ENCODE measurements at places on chromosomes 11 and 22. TPM values are rescaled to one million over a fixed set of nuclear protein-coding genes. Genes with fewer than 3 reads are reported as not detected.

MISFA gene
- total RNA-seq: 3.7 TPM

EFCAB6 gene
- total RNA-seq: 1.7 TPM

CLDN5 gene
- 11.1 TPM for total RNA-seq

DNA sequence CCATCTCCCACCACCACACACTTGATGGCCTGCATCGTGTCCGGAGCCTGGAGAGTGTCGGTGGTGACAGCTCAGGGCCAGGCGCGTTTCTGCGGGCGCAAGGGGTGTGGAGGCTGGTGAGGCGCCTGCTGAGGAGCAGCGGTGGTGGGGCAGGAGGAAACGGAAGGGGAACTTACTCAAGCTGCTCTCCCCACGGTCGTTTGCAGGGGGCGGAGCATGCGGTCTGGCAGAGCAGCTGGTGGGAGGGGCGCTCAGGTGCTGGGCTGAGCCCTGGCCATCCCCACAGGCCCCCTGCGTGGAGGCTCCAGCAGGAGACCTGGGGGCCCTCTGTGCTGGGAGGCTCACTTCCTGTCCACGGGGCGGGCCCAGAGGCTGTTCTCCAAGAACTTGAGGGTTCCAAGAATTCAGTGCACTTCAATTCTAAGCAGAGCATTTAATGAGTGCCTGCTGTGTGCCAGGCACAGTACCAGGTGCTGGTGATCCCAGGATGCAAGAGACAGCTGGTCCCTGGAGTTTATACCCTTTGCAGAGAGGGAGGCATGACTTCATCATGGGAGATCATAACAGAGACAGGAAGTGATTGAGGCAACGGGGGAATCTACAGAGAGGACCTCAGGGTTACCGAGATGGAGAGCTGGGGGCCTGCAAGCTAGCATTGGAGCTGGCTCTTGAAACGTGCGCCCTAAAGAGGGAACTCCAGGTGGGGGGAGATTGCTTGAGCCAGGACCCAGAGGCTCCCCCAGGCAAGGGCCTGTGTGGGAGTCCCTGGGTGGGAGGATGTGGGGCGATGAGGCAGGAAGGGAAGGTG lies at the start of gene RAC2:
TSS of gene RAC2 (minus strand) at position 156 of the 808 bp plus-strand sequence. CDS start at position 35, 121 bp downstream.
- DNase-seq: no peak

GRCh38 chr11:62569611-62570010 lies 4.1 kb downstream of the EEF1G start:
- no peak for DNase-seq

DNA sequence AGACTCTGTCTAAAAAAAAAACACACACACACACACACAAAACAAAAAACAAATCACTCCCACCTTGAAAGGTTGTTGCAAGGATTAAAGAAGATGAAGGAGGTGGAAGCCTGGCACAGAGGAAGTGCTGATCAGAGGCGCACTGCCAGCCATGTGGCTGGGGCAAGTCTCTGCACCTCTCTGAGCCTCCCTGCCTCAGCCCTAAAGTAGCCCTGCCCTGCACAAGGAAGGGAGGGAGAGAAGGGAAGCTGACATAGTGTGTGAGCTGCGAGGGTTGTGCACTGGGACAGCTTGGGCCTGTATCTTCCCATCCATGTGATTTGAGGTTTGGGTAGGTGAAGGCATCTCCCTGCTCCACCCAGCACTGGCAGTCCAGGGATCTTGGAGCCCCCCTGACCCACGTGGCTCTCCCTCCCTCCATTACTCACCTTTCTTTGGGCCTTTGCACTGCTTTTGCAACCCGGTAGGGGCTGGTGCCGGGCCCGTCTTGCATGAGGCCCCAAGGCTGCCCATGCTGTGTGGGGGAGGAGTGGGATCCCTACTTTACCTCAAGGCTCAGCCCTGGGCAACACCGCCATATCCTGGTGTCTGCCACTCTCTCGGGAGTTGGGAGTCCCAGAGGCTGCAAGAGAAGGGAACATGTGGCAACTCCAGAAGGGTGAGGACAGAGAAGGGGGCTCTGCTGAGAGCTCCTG lies 30.5 kb downstream of the IFT27 start:
- no peak for DNase-seq

DNA sequence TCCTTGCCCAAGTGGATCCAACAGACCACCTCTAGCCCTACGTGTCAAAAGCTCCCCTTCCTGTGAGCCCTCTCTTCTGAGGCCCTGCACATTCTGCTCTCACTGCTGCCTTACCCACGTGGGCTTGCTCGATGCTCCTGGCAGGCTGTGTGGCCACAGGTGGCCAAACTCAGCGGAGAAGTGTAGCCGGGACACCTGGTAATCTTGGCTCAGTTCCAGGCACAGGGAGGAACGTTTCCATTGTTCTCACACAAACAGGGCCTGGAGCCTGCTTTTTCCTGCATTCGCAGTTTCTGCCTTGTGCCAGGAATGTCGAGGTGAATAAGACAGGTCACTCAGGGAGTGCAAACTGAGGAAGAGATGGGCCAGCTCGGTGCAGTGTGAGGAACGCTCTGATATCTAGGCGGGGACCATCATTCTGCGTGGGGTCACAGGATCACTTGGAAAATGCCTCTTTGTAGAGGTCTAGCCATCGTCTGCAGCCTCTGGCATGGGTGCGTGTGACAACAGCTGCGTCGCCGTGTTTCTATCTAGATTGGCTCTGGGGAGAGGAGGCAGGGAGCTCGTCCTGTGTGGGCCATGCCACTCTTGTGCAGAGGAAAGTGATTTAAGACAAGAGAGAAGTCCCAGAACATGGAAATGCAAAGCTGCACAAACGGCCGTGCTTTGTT lies 127.6 kb upstream of the PARVA start:
- no peak for DNase-seq

- DNase-seq: no peak
Observed at GRCh38 chr11:14021738-14022137, 59.2 kb downstream of the SPON1 start.

DNA sequence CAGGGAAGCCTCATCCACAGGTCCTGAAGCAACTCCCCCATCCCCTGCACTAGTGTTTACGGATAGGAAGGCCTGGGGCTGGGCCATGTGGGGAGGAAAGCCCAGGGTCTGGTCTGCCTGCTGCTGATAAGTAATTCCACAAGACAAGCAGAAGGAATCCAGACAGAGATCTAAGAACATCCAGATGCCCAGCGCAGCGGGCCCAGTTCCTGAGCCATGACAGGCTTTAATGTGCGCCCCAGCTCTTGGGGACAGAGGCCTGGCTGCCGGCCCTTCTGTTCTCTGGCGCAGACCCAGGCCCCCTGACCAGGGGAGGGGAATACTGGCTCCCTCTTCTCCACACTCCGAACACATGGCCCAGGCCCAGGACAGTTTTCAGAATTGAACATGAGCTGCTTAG lies 28.8 kb upstream of the ETS1 start:
- no peak for DNase-seq

GRCh38 chr22:31719850-31720471 lies 30.0 kb downstream of the PRR14L start:
- DNase-seq: no peak

GRCh38 chr11:8011371-8011770 lies 24.2 kb downstream of the EIF3F start:
- DNase-seq: no peak

DNA sequence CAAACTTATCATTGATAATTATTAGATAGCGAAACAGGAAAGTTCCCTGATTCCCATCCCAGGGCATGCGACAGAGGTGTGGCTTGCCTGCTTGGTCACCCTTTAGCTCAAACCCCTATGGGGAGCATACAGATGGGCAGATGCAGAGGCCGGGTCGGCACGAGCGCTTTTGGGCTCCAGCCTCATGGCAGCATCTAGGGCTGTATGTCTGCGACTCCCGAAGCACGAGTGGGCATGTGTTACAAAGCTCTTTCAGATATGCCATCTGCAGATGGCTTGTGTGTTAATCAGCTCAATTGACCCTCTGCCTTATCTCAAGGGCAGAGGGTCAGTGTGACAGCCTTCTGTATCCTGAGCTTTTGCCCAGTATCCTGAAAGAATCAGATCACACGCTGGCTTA lies 2069.3 kb upstream of the RAG2 start:
- DNase-seq: no peak

Data from LHCN-M2 (cell line).